Heart left ventricle (tissue), 16 donors: ENCODE measurements at places on chromosomes 2 and 18.
A peak's percentile ranks its signal among the peaks of the same experiment; 100 is the strongest.

- peak; percentile 83 for DNase-seq
These were observed 132.7 kb downstream of the SCG2 start for GRCh38 chr2:223469270-223470046.

- no peak for DNase-seq
These were observed 2176.3 kb upstream of the CELF4 start for GRCh38 chr18:39741755-39742466.

DNA sequence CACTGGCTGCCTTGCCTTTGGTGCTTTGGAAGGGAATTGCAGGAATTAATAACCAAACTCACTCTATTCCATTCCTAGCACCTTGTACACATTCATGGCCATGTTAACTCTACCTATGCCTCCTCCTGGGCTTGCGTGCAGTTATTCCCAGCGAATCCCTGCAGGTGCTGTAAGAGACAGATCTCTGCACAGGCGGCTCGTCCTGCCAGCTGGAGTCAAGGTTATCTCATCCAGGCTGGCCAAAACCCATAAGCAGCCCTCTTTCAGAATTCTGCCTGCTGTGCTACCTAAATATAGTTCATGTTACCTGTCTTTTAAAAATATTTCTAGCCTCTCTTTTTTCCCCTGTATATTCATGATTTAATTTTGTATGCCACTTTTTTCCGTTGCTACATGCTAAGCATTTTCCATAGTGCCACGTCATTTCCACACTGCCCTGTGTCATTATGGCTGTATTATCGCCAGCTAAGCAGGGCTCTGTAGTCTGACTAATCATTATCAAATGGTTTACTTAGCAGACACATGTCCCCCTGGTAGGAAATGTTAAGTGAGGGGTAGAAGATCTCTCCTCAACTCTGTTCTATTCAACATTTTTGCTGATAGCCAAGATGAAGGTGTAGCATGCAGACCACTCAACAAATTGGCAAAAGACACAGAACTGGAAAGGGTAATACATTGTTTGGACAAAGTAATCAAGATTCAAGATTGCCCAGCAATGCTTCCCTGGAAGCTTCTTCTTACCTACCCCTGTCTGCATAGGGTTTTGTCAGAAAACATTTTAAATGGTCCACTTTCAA, 79.7 kb upstream of the TAF1B start:
- DNase-seq, result no peak

DNA sequence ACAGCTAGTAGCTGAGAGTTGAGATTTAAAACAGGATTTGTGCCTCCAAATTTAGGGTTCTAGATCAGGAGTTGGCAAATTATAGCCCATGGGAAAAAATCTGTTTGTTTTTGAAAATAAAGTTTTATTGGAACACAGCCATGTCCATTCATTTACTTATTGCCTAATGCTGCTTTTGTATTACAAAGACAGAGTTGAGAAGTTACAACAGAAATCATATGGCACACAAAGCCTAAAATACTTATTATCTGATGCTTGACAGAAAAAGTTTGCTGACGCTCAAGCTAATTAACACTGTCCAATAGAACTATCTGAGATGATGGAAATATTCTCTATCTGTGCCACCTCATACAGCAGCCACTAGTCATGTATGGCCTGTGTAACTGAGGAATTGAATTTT, 229.1 kb upstream of the RASGRP3 start:
- no peak for DNase-seq

- no peak for DNase-seq
These were observed 86.6 kb downstream of the MARCHF4 start for GRCh38 chr2:216285701-216286100.

GRCh38 chr2:212929116-212929515, 222.3 kb downstream of the IKZF2 start:
- DNase-seq, result no peak

GRCh38 chr2:6072276-6072675, 380.1 kb downstream of the SOX11 start:
- no peak for DNase-seq

- DNase-seq, result no peak
These were observed 5.9 kb downstream of the NEUROD1 start for GRCh38 chr2:181674461-181674860.

GRCh38 chr18:36456622-36457021, 159.1 kb downstream of the FHOD3 start:
- DNase-seq, result no peak

GRCh38 chr2:79547568-79547967, 34.7 kb downstream of the CTNNA2 start:
- DNase-seq, result no peak

- no peak for DNase-seq
These were observed 106.3 kb upstream of the SULT1C3 start for GRCh38 chr2:108133457-108133856.

DNA sequence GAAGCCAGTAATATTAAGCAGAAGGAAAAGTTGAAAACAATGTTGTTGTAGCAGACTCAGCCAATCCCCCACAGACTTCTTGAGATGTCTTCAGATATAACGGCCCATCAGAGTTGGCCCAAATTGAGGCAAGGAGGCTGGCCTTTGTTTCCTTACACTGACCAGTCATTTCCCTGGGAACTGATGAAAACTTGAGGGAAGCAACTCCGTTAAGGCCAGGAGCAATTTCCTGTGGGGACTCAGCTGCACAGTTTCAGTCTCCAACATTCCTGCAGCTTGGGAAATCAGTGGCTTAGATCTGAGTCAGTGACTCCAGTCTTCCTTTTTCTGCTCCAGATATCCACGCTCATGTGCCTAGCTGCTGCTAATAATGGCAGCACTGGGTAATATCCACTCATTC, 75.7 kb downstream of the FTCDNL1 start:
- no peak for DNase-seq
